ENCODE measurements at places on chromosomes 4 and X. TPM values are rescaled to one million over a fixed set of nuclear protein-coding genes. Genes with fewer than 3 reads are reported as not detected.
A peak's percentile ranks its signal among the peaks of the same experiment; 100 is the strongest.

Gene PF4V1
- not detected for total RNA-seq

DNA sequence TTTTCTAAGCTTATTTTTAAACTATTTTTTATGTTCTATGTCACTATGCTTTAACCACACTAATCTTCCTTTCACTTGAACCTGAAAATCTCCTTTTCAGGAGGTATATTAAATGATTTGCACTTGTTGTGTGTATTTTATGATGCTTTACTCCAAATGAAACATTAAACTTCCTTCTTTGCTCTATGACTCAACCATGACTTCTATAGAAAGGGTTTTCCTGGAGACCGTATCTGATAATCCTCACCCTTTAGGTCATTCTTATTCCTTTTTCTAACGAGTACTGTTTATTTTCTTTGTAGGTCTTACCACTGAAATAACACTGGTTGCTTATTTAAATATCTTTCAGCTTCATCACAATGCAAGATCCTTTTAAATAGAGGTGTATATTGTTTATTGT, 1163.2 kb downstream of the PCDH18 start:
- no peak for DNase-seq

GRCh38 chr4:86857341-86858052, 8.3 kb upstream of the SLC10A6 start:
- no peak for DNase-seq

Gene ZXDA
- total RNA-seq, result 7.5 TPM

DNA sequence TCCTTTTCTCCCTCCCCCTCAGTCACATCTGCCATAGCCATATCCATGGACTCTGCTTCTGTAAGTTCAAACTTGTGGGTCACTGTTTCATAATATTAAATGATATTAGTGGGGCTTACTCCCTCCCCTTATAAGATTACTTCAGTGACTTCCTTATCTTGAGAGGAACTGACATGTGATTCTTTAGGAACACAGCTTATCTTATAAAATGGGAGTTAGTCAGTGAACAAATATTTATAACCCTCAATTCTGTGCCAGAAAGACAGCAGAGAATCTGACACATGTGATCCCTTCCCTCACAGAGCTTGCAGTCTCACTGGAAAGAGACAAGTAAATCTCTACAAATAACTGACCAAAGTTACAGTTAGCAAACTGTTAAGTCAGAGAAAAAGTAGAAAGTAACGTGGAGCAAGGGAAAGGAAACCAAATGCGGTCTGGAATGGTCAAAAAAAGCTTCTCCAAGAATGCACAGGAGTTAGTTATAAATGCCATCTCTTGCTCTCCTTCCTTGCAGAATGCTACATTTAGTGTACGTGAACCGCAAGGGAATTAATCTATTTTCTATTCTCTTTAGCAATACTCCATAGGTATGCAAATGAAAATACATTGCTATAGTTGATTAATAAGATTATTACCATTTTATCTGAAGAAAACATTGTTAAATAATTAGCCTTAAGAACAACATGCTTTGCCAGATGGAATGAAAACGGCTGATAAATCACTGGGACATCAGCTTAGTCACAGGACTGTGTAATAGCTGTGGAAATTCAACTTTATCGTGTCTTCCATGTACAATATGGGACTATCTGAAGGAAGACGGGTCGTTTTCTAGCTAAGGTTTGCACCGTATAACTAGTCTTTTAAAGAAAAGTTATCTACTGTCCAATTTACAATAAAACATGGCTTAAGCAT, 29.0 kb downstream of the SGMS2 start:
- no peak for DNase-seq

DNA sequence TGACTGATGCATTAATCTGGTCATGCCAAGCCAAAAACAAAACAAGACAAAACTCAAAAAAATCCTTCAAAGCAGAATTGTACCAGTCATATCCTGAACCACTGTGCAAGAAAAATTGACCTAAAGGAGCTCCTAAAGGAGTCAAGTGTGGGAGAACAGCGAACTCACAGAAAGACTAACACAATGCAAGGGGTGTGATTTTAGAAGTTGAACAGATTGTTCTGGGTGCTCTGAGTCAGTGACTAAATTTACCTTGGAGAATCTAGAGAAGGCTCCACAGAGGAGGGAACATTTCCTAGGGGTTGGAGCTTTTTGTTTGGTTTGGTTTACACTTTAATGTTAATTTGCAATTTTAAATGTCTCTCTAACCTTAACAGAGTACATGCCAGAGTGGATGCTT, 48.9 kb upstream of the PHF8 start:
- no peak for DNase-seq

- no peak for DNase-seq
These were observed 68.4 kb downstream of the ARHGEF38 start for GRCh38 chr4:105620640-105621323.

DNA sequence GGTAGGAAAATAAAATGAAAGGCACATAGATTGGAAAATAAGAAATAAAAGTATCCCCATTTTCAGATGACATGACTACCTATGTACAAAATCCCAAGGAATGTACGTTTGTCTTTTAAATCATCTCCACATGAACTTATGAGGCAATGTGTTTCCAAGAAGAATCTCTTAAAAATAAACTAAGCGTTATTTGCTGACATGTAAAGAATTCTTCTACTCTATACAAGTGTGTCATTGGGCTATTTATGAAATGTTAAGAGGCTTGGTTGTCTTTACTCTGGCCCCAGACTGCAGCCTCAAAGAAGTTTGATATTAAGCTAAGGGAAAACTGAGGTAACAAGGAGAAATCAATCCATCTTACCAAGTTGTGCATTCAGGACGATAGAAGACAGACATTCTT, 17.1 kb downstream of the BEX3 start:
- no peak for DNase-seq

- no peak for DNase-seq
These were observed 52.2 kb upstream of the C1QTNF7 start for GRCh38 chr4:15375667-15376066.

DNA sequence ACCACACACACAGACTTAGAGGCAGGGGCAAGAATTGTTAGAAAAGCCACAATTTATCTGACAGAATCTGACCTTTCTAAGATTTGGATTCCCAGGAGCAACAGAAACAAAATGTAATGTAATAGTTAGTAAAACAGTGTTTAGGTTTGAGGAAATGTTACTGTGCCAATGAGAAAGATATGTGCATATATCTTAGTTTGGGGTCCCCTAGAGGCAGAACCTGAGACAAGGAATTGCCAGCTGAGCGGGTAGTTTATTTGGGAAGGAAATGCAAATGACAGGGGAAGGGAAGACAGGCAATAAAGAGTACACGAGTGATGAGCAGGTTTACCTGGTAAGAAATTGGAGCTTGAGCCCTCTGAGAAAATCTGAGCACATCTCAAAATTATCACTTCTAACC, 31.3 kb upstream of the DDX53 start:
- no peak for DNase-seq

DNA sequence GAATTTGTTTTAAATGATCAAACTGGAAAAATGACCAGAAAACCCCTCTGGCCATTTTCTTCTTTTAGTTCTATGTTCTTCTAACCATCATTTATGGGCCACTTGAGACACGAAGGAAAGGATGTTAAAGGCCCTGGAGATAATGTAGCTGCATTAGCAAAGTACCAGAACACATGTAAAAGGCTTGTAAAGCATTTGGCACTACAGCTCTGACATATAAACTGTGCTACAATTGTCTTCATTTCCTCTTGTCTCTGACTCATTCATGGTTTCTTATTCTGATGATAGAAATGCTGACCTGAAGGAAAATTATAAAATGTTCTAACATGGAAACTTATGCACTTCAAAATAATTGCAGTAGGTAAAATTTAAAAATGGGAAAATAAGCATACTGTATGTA, 388.7 kb downstream of the FAT4 start:
- DNase-seq, result no peak

- DNase-seq, result no peak
These were observed 52.3 kb downstream of the PALLD start for GRCh38 chr4:168549143-168549542.

Gene DNAAF6
- total RNA-seq, result not detected

DNA sequence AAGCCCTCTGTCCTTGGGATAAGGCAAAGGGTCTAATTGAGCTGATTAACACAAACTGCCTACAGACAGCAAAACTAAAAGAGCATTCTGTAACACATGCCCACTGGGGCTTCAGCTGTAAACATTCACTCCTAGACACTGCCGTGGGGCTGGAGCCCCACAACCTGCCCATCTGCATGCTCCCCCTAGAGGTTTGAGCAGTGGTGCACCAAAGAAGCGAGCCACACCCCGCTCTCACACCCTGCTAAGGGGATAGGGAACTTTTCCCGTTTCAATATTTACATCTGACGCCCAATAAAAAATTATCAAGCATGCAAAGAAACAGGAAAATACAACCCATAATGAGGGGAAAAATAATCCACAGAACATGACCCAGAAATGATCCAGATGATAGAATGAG, 46.9 kb upstream of the HSD17B10 start:
- DNase-seq, result no peak

Gene COX7B2
- not detected for total RNA-seq

Gene MPP1
- total RNA-seq, result 64.9 TPM

GRCh38 chrX:825991-826390, 195.4 kb downstream of the SHOX start:
- no peak for DNase-seq

DNA sequence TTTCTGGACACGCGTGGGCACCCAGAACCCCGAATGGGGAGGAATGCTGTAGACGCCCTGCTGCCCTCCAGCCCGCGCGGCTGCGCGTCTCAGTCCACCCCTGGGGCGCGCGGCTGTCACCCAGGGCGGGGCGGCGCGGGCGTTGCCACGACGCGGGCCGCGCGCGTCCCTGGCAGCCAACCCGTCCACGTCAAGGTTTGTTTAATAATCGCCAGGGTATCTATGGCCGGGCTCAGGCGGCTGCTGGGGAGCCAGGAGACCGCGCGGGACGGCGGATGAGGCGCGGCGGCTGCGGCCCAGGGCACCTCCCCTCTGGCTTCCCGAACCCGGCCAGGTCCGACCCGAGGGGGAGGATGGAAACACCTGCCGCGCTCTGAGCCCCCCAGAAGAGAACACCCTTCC, at the start of gene SPATA18:
Gene SPATA18, plus strand, starts transcription at position 92 of the 402 bp plus-strand sequence. CDS start 401 bp downstream, outside the sequence.
- DNase-seq, result peak; percentile 39

- DNase-seq, result no peak
These were observed 5.6 kb upstream of the THOC2 start for GRCh38 chrX:123738378-123738940.

DNA sequence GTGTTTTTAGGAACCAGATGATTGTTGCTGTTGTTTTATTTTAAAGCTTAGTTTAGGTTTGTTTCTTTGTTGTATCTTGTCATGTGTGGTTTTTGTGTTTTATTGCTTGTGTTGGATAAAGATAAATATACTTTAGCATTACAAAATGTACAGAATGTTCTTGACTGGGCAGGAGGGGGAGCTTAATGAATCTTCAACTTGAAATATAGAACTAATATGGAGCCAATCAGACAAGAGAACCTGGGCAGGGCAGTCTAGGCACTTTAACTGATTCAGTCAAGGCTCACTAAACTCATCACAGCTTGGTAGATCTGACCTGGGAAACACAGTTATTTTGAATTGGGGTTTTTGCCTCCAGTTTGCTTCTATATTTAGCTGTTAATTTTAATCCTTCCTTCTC, 304.2 kb downstream of the ARHGAP24 start:
- no peak for DNase-seq

GRCh38 chr4:153089742-153090141, 114.5 kb upstream of the TRIM2 start:
- no peak for DNase-seq

Gene RAI2
- total RNA-seq, result not detected

- DNase-seq, result peak; percentile 44
These were observed at the start of gene TMEM150C for GRCh38 chr4:82561786-82562563. Gene TMEM150C, minus strand, starts transcription at chr4:82561988. Its CDS starts 57,331 bp downstream, at chr4:82504657.

Gene SPATA4
- total RNA-seq, result not detected

- no peak for DNase-seq
These were observed 14.2 kb downstream of the EFNB1 start for GRCh38 chrX:68842781-68843581.

DNA sequence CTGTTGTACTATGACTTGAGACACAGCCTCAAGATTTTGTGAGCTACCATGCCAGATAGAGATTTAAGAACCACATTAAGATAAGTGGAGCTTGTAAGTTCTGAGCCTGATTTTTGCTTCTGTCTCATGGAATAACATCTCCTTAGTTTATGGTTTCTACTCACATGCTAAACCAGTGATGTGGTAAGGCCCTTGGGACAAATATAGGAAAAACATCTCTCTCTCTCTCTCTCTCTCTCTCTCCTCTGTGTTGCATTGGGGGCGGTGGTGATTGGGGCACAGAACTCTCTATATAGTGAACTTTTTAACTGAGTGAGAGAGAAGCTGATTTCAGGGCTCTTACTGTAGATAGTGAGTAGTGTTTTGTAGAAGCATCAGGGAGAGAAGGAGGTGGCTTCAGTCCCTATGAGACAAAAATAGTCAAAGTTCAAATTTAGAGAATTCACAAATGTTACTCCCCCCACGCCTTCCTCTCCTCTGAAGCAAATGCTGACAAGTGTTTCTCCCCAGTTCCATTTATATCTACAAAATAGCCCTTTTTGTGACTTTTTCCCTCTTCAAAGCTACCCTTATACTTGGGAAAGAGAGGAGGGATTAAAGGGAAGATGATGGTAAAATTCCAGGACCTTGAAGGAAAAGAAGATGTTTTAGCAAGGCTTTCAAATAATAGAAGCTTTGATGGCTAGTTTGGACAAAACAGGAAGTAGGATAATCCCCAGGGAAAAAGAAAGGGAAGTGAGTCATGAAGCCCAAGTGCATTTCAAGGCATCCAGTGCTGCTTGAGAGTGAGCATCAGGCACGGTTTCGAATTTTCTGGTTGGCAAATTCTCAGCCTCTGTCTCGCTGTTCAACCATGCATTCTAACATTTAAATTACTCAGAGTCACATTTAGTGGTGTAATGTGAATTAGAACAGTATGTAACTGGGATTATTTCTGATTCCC, 134.3 kb upstream of the AP1S2 start:
- no peak for DNase-seq

GRCh38 chrX:119398974-119399771, at the start of gene SLC25A43:
Gene SLC25A43, plus strand, starts transcription at chrX:119399336. Its CDS starts 68 bp downstream, at chrX:119399404.
- peak; percentile 61 for DNase-seq

DNA sequence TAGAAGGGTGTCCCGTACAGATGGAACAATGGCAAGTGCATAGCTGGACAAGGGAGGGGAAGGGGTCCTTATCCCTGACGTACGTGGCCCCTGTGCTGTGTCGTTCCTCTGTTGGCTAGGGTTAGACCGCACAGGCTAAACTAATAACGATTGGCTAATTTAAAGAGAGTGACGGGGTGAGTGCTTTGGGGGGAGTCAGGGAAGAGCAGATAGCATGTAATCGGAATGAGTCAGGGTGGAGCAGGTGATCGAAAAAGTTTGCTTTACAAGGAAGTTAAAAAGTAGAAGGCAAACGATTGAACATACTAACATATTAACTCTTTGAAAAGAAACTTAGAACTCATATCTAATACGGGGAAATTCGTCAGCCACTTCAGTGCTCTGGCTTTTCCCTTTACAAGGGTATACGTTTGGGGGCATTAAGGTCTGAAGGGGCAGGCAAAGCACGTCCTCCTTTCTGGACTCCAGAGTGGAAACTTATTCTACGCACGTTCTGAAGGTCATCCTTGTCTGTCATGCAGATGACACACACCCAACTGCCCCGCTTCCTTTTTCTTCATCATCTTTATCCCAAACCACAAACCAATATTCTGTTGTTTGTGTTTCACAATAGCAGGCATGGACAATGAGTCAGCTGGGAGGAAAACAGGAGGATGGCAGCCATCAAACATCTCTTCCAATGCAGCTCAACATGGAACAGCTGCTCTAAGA, 10.2 kb upstream of the CRLF2 start:
- no peak for DNase-seq

Data from activated naive CD8-positive, alpha-beta T cell treated with anti-CD3 and anti-CD28 coated beads, Interleukin-2, amount 10 ng/mL, durations not matched to agents 7 days and 5 days (primary cell).